ENCODE measurements at places on chromosomes 12 and 14.

- peaks cover 47% of the 10 kb centered on the region for H3K4me1 ChIP-seq
- DNase-seq = peak; percentile 91
- peaks cover 18% of the 10 kb centered on the region for H3K36me3 ChIP-seq
Measured at GRCh38 chr14:75126679-75127473, at the start of gene NEK9. TSS of gene NEK9 (minus strand) at chr14:75127048. CDS start at chr14:75126921, 127 bp downstream.

GRCh38 chr12:79664518-79664917, 26.2 kb downstream of the PAWR start:
- H3K4me3 ChIP-seq = no peak overlapping the region
- H3K36me3 ChIP-seq = no peaks in the 10 kb centered on the region
- H3K27me3 ChIP-seq = no peaks in the 10 kb centered on the region
- H3K4me1 ChIP-seq = no peaks in the 10 kb centered on the region

GRCh38 chr14:32350020-32350419, 20.9 kb downstream of the AKAP6 start:
- H3K36me3 ChIP-seq = no peaks in the 10 kb centered on the region
- H3K27me3 ChIP-seq = no peaks in the 10 kb centered on the region
- no peak for DNase-seq
- no peaks in the 10 kb centered on the region for H3K4me1 ChIP-seq
- no peak overlapping the region for H3K27ac ChIP-seq

DNA sequence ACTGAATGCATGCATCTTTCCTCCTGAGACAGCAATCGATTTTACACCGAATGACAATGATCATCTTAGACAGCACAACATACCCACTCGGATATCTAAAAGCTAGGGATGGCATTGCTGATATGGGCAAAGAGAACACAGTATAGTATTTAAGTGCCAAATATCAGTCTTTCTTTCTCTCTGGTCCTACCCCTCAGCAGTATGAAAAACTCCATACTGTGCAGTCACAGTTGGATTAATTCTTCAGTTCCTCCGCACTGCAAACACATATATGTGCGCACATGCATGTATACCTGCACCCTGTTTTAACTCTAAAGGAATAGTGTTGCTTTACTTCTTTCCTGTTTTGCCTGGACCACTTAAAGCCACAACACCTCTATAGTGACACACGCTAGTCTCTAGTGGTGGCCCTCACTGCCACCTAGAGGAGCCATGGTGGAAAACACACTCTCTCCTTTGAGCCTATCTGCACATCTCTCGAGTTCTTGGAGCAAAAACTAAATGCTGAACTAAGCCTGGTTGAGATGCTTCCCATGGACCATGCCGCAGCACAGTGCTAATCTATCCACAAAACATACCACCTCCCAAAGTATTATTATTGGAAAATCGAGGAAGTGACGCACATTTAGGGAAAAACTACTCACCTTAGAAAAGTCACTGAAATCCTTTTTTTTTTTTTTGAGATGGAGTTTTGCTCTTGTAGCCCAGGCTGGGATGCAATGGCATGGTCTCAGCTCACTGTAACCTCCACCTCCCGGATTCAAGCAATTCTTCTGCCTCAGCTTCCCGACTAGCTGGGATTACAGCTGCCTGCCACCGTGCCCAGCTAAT, 11.9 kb downstream of the TMEM52B start:
- no peaks in the 10 kb centered on the region for H3K36me3 ChIP-seq
- no peak overlapping the region for H3K27ac ChIP-seq
- no peak for DNase-seq
- peaks cover 7% of the 10 kb centered on the region for H3K4me1 ChIP-seq
- H3K27me3 ChIP-seq = peaks cover 6% of the 10 kb centered on the region

- no peak for DNase-seq
- H3K4me3 ChIP-seq = no peak overlapping the region
- no peaks in the 10 kb centered on the region for H3K27me3 ChIP-seq
- H3K27ac ChIP-seq = no peak overlapping the region
- no peaks in the 10 kb centered on the region for H3K36me3 ChIP-seq
Measured at GRCh38 chr12:14777271-14777670, 26.0 kb downstream of the WBP11 start.

- H3K4me3 ChIP-seq = no peak overlapping the region
- H3K4me1 ChIP-seq = no peaks in the 10 kb centered on the region
- H3K36me3 ChIP-seq = no peaks in the 10 kb centered on the region
- DNase-seq = no peak
Measured at GRCh38 chr14:30882431-30882830, 8.1 kb downstream of the COCH start.

DNA sequence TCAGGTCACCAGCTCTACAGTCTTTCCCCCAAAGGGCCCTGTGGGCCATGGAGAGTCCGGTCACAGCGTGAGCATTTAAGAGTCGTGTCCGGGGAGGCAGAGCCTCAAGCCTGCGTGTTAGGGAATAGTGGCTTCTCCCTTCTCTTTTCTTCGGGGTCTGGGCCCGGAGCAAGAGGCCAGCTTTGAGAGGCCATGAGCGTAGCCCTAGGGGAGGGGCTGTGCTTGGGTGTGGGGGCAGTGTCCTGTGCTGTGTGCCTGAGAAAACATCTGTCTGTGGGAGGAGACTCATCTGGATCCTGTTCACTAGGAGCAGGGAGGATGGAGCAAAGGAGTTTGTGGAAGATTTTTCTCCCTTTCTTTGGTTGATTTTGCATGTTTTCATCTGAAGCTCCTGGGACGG, 5.3 kb downstream of the LRP1-AS start:
- no peak for DNase-seq
- peaks cover 81% of the 10 kb centered on the region for H3K4me1 ChIP-seq
- H3K27ac ChIP-seq = no peak overlapping the region
- no peaks in the 10 kb centered on the region for H3K27me3 ChIP-seq

GRCh38 chr14:67814821-67815220, 1.6 kb downstream of the ZFYVE26 start:
- DNase-seq = no peak
- H3K4me1 ChIP-seq = peaks cover 20% of the 10 kb centered on the region
- peak overlapping the region; percentile 60 for H3K4me3 ChIP-seq
- H3K27me3 ChIP-seq = no peaks in the 10 kb centered on the region
- H3K27ac ChIP-seq = no peak overlapping the region
- H3K36me3 ChIP-seq = peaks cover 33% of the 10 kb centered on the region

- H3K27me3 ChIP-seq = no peaks in the 10 kb centered on the region
- no peak overlapping the region for H3K27ac ChIP-seq
- H3K4me3 ChIP-seq = no peak overlapping the region
- no peak for DNase-seq
Measured at GRCh38 chr12:17108877-17109541, 503.0 kb upstream of the LMO3 start.

- H3K27ac ChIP-seq = peak overlapping the region; percentile 97
- peak overlapping the region; percentile 81 for H3K4me3 ChIP-seq
- DNase-seq = no peak
- peaks cover 32% of the 10 kb centered on the region for H3K36me3 ChIP-seq
Measured at GRCh38 chr14:103560691-103561090, 1.8 kb downstream of the BAG5 start.

DNA sequence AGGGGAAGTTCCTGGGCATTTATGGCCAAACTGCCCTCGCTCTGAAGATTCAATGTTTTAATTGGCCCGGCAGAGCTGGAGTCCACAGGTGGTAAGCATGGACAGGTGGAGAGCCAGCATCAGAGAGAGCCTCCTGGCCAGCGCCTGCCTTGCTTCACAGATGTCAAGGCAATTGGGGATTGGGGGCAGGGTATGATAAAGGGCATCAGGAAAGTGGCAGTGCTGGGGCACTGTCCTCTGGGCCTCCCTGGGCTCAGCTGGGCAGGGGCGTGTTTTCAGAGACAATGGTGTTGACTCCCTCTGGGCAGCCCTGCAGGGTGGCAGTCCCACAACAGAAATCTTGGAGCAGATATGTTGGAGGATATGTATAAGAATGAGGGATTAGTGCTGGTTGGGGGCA, 237.3 kb downstream of the CACNA1C start:
- H3K27me3 ChIP-seq = no peaks in the 10 kb centered on the region
- H3K4me3 ChIP-seq = no peak overlapping the region
- H3K4me1 ChIP-seq = peaks cover 10% of the 10 kb centered on the region
- no peak for DNase-seq

DNA sequence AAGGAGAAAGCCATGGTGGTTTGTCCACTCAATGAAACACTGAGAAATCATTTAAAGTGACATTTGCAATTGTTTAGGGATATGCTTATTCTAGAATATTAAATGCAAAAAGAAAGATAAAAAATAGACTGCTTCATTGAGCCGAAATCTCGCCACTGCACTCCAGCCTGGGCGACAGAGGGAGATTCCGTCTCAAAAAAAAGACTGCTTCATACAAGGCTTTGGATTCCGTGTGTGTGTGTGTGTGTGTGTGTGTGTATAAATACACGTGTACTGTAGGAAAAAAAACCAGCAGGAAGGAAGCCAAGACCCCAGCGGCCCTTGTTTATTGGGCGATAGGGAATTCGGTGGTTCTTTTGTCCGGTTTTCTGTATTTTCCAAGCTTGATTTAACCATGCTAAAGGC, 3.2 kb upstream of the ZNF839 start:
- H3K27me3 ChIP-seq = no peaks in the 10 kb centered on the region
- H3K4me1 ChIP-seq = peaks cover 3% of the 10 kb centered on the region
- no peaks in the 10 kb centered on the region for H3K36me3 ChIP-seq
- H3K27ac ChIP-seq = peak overlapping the region; percentile 89
- H3K4me3 ChIP-seq = peak overlapping the region; percentile 45

DNA sequence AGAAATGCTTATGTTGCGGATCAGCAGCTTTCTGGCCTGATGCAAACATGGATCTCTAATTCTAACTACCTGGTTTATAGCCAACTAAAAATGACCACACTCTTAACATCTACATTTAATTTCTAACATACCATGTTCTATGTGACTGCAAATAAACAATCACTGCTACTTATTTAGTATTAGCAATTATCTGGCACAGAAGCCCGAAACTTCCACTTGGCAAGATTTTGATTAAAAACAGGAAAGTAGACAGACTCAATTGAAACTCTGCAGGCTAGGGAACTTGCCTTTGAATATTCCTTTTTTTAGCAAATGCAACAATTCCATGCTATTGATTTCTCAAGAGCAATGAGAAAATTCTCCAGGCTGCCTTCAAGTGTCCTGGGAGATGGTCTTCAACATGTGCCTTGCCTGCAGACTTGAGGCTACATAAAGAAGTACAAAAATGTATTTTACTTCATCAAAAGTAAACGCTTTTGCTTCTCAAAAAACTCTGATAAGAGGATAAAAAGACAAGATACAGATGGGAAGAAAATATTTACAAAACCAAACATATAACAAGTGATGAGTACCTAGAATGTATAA, 9.1 kb upstream of the TMCC3 start:
- no peaks in the 10 kb centered on the region for H3K36me3 ChIP-seq
- H3K27ac ChIP-seq = no peak overlapping the region
- no peak overlapping the region for H3K4me3 ChIP-seq
- peaks cover 9% of the 10 kb centered on the region for H3K4me1 ChIP-seq

- peaks cover 33% of the 10 kb centered on the region for H3K4me1 ChIP-seq
- no peak overlapping the region for H3K27ac ChIP-seq
- peaks cover 11% of the 10 kb centered on the region for H3K27me3 ChIP-seq
- H3K36me3 ChIP-seq = no peaks in the 10 kb centered on the region
- H3K4me3 ChIP-seq = peak overlapping the region; percentile 53
Measured at GRCh38 chr14:21525571-21525961, 580 bp downstream of the SALL2 start.

All from left lung (tissue), 14 donors.